ENCODE measurements at places on chromosomes 2 and 18.

DNA sequence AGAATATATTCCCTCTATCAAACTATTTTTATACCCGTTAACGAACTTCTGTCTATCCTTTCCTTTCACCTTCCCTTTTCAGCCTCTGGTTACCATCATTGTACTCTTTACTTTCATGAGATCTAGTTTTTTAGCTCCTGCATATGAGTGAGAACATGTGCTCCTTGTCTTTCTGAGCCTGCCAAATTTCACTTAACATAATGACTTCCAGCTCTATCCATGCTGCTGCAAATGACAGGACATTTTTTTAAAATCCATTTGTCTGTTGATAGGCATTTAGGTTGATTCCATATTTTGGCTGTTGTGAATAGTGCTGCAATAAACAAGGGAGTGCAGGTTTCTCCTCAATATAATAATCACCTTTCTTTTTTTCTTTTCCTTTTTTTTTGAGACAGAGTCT lies 8.2 kb upstream of the CCDC195 start:
- DNase-seq, result no peak

DNA sequence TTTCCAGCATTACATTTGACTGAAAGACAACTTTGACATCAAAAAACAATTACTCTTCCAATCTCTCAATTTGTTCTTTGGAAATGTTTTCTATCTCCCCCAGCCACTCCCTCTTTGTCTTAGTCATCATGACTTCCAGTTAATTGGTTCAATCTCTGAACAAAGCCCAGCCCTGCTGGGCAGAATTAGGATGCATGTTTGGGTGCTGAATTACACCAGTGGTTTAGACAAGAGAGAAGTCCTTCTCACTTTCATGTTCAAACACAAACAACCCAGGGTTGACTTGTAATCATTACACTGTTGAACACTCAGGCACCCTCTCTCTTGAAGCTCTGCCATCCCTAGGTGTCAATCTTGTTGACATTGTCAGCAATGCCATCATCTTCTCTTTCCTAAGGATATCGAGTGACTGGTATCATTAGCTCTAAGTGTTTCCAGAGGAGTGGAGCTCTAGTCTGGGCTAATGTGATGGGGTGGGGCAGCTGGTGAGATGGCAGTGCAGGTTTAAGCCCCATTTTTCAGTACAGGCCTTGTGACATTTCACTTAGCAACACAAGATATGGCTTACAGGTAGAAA lies 90.8 kb upstream of the MEIS1 start:
- DNase-seq, result no peak

DNA sequence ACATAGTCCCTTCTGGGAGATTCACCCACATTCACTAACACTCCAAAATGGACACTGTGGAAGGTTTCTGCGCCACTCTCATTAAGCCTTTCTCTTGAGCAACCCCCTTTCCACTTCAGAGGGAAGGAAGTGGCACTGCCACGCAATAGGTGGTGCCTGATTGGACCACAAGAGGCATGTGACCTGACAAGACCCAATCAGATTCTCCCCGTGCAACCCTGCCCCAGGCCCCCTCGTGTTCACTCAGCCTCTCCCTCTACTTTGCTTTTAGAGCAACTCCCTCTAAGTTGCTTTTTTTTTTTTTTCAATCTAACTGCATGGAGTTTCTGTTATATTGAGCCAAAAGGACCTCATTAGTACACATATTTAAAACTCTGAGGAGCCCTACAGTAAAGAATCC lies 158.0 kb downstream of the EN1 start:
- no peak for DNase-seq

GRCh38 chr2:106269591-106270291 lies 75.6 kb upstream of the UXS1 start:
- DNase-seq, result no peak

- no peak for DNase-seq
Measured at GRCh38 chr2:26495705-26496297, 17.9 kb upstream of the OTOF start.

DNA sequence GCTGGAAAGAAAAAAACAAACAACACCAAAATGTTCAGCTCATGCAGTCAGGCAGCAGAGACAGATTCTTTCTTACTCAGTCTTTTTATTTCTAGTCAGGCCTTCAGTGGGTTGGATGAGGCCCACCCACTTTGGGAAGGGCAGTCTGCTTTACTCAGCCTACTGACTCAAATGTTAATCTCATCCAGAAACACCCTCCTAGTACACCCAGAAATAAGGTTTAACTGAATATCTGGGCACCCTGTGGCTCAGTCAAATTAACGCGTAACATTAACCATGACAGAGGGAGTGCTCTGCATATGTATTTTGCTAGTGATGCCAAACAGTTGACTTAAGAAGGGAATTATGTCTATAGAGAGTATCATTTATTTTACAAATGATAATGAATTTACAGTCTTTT lies 401.6 kb downstream of the PARD3B start:
- DNase-seq, result no peak

DNA sequence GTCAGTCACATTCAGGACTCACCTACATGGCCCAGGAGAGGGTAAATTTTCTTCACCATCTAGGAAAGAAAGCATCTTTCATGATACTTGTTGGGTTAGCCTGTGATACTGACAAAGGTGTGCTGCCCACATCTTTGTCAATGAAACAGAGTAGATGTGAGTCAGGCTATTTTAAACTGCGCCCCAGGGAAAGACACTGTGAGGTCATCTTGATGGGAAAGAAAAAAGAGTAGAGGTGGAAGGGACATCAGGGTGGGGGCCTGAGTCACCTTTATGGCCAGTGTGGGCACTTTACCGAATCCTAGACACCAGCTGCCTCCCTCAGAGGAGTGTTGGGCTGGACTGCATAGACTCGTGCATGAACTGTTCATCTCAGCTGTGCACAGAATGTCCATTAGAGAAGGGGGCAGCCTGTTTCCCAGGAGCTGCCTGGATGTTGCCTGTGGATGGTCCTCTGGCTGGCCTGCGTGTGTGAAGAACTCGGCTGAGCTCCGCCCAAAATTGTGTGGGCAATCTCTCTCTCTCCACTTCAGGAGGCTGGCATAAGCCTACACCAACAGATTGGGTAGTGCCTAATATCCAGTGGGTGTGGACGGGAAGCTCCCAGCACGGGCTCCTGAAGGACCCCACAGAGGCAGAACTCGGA lies 278.7 kb upstream of the PXDN start:
- DNase-seq, result no peak

DNA sequence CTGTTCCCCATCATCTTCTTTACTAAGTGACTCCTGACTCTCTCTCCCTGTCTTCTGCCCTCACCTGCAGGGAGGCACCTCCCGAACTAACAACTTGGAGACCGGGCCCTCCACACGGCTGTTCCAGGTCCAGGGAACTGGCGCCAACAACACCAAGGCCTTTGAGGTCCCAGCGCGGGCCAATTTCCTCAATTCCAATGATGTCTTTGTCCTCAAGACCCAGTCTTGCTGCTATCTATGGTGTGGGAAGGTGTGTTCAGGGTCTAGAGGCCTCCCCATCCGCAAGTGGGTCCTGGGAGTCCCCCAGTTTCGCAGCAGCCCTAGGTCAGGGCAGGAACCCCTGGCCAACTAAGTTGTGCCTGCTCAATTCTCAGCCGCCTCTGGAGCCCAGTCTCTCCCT lies 15.5 kb downstream of the VIL1 start:
- no peak for DNase-seq

- no peak for DNase-seq
Measured at GRCh38 chr2:124647663-124648062, 622.6 kb downstream of the CNTNAP5 start.

GRCh38 chr2:191618786-191619185 lies 59.1 kb upstream of the NABP1 start:
- no peak for DNase-seq

- DNase-seq, result no peak
Measured at GRCh38 chr18:48184118-48184517, 225.1 kb downstream of the ZBTB7C start.

DNA sequence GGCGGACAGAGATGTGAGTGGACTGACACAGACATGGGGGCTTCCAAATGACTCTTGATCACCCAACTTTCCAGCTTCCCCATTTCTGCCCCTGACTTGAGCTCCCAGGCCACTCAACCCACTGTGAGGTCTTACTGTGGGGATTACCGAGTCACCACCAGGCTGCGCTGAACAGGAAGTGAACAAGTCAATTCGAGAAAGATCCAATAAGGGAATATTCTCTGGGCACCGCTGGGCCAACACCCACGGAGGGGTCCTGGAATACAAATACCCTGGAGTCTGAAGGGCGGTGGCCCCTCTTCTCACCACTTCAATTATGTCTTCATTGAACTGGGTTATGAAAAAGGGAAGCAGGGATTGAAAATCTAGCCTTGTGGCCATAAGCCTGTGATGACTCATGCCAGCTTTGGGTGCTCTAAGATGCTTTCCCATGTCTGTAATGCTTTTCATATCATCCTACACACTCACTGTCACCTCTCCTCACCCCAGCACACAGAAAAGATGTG lies 37.7 kb downstream of the BCL11A start:
- peak; percentile 92 for DNase-seq

DNA sequence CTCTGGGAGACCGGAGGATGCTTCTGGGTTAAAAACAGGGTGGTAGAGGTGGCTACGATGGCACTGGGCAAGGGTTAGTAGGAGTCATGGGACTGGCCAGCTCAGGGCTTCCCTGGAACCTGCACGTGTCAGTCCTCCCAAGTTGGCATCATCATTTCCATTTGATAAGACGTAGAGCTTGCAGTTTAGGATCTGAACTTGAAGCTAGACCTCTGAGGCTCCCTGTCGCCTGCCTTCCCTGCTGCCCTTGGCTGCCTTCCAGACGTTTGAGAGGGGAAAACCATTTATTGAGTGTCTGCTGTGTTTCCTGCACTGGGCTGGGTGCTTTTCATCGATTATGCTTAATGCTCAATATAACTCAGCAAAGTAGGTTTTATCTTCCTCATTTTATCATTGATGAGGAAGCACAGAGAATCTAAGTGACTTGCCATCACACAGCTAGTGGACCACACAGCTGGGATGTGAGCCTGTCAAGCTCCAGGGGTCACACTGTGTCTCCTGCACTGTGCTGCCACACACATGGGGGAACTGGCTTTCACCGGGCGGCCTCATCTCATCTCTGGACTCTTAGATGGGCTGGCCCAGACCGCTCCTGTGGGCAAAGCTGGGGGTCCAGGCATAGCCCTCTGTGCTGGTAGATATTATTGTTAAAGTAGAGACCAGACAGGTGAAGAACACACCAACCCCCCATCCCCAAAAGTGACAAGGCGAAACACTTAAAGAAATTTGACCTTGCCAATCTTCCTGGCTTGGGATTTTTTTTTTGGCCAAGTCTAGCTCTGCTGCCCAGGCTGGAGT lies 7.8 kb downstream of the NT5DC4 start:
- no peak for DNase-seq

DNA sequence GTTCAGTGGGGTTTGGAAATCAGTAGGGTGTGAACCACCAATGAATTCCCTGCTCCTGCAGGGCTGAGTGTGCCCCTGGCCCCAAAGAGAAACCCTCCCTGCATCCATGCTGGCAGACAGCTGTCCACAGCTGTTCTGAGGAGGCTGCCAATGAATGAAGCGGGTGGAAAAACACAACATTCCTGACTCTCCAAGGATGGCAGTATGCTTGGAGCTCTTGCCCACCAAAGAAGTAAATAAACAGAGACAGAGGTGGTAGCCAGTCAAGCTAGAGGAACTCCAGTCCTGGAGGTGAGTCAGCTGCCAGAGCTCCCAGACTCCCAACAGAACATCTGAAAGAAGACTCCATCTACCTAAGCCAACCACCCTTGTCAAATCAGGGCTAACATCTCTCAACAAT lies 6.2 kb downstream of the ZBTB7C start:
- no peak for DNase-seq

DNA sequence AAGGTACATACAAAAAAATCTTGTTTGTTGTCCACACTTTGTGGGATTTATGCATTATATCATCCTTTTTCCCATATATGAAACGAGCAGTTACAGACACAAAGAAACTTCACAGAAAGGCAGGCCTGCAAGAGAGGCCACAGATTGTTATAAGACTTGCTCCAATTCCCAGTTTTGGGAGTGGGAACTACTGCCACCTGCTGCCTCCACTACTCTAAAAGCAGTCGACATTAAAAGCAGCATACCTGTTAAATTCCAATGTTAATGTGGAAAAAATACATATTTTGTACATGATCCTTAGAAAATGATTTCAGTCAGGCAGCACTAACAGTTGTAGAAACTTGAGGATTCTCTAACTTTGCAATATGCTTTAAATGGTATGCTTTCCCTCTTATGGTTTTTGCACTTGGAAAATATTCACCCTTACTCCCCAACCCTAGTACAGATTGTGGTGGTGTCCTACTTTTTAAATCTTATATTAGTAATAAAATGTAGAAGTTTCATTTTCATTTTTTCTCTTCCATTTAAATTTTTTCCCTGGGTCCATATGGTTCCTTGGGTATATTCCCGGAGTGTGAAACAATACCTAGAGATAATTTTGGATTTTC lies 37.9 kb downstream of the SLC38A11 start:
- no peak for DNase-seq

DNA sequence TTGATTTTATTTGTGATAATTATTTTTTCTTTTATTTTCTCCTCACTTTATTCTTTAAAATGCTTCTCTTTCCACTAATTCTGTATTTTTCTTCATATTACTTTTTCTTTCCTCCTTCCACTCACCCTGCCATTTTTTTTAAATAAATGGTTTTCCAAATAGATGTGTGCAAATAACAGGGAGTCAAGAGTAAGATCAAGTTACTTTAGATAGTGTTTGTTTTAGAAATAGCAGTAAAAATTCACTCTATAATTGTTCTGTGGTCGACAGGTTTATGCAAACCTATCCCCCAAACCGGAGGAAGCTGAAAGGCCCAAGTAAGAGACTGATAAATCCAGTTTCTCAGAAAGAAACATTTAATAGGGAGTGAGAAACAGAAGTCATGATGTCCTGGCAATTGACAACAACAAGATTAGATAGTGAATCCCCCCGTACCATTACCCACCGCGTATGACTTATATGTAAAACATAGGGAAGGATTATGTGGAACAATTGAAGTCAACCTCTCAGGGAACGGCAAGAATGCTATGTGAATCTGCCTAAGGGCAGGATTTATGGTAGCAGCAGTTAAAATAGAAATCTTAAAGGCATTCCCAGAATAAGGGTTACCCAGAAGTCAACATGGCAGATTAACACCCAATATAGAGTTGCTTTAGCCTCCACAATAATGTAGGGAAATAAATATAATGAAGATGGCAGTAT lies 75.5 kb downstream of the KYNU start:
- no peak for DNase-seq

DNA sequence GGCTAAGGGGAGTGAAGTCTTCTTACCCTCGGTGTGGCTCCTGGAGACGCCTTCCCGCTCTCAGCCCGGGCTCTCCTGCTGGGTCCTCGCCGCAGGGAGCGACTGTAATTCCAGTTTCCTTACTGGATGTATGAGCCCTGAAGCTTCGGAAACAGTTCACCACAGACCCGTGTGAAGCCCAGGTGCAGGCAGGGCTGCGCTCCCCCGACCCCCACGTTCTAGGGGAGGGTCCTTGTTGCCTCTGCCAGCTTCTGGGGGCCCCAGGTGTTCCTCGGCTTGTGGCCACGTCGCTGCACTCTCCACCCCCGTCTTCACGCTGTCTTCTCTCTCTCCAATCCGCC lies 5.1 kb upstream of the ASB1 start:
- no peak for DNase-seq

- DNase-seq, result no peak
Measured at GRCh38 chr2:240731178-240731545, 39.5 kb downstream of the AQP12A start.

- DNase-seq, result no peak
Measured at GRCh38 chr18:45316127-45316526, 299.1 kb upstream of the SLC14A2 start.
